ENCODE measurements at places on chromosomes 3 and 15.

DNA sequence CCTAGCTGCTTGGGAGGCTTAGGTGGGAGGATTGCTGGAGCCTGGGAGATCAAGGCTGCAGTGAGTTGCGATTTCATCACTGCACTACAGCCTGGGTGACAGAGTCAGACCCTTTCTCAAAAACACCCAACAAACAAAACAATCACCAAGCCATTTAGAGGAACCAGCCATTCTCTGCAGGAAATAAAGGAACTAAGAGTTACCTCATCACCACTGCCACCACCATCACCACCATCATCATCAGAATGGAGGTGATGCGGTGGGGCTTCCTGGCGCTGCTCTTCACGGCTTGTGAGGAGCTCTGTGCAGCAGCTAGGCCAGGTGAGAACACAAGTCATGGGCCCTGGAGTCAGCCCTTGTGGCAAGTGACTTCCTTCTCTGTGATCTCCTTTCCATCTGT, 37.7 kb upstream of the KLHL25 start:
- DNase-seq, result no peak

DNA sequence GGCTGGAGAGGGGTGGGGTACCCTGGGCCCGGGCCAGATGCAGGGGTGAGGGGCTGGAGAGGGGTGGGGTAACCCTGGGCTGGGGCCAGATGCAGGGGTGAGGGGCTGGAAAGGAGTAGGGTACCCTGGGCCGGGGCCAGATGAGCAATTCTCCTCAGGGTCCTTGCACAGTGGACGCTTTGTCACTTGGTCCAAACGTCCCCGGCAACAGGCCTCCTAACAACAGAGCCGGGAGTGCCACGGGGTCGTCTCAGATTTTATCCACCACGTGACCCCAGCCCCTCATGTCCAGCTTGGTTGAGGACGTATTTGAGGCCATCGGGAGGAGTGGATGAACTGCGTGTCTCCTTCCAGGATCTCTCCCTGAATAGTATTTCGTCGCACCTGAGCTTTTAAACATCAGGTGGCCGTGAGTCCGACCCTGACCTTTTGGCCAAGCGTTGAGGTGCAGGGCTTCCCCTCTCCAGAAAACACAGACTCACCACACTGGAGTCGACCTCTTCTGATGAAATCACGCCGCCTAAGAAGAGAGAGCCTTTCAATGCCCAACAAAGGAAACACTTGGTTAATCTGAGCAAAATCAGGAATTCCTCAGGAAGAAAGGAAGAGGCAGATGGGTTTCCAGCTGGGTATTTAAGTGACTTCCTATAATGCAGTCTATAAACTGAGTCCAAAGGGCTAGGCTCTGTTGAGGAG, 12.8 kb upstream of the LRRC15 start:
- no peak for DNase-seq

DNA sequence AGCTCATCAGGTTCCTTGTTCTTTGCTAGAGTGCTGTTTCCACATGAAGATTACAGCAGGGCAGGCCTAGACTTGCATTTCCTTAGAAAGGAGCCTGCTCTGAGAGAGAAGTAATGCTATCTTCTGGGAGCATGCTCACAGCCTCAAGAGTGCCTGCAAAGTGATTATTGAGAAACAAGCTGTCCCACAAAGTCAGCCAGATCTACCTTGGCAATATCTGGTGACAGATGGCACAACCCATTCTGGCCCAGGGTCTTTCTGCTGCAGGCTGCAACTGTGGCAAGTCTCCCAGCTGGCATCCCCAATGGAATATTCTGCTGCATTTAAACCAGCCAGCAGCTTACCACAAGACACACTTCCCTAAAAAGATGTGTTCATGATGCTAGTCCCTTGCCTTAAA, 29.3 kb downstream of the MTMR10 start:
- DNase-seq, result no peak

- no peak for DNase-seq
These were observed 113.6 kb downstream of the TMCO5A start for GRCh38 chr15:38048001-38048455.

GRCh38 chr3:118298133-118298532, 736.5 kb downstream of the IGSF11 start:
- no peak for DNase-seq

DNA sequence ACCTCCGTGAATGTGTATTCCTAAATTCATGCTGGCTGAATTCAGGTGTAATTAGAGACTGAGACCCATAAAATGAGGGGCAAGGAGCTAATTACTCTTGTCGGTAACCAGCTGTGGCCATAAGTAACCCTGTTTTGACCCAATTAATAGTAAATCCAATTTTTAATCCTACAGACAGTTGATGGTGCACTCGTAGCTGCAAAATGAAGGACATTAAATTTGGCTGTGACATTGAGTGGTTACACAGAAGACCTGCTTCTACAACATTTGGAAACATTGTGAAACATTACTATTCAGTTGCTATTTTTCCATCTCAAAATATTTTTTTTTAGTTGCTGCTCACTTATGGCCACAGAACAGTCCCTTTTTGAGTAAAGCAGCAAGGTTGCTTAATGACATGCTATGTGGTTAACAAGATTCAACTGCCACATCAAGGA, 33.0 kb downstream of the MBNL1 start:
- DNase-seq, result no peak

- DNase-seq, result no peak
These were observed 58.7 kb upstream of the MRPL3 start for GRCh38 chr3:131561511-131561910.

DNA sequence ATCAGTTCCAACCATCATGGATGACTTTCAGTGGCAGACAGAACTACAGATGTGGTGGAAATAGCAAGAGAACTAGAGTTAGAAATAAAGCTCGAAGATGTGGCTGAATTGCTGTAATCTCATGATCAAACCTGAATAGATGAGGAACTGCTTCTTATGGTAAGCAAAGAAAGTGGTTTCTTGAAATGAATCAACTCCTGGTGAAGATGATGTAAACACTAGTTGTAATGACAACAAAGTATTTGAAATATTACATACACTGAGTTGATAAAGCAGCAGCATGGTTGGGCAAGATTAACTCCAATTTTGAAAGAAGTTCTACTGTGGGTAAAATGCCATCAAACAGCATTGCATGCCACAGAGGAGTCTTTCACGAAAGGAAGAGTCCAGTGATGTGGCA, 131.7 kb upstream of the FAM3D start:
- DNase-seq, result no peak

- peak; percentile 55 for DNase-seq
These were observed 99.9 kb downstream of the TLE3 start for GRCh38 chr15:69997813-69998212.

GRCh38 chr3:190166948-190167347, 46.3 kb upstream of the P3H2 start:
- DNase-seq, result no peak

DNA sequence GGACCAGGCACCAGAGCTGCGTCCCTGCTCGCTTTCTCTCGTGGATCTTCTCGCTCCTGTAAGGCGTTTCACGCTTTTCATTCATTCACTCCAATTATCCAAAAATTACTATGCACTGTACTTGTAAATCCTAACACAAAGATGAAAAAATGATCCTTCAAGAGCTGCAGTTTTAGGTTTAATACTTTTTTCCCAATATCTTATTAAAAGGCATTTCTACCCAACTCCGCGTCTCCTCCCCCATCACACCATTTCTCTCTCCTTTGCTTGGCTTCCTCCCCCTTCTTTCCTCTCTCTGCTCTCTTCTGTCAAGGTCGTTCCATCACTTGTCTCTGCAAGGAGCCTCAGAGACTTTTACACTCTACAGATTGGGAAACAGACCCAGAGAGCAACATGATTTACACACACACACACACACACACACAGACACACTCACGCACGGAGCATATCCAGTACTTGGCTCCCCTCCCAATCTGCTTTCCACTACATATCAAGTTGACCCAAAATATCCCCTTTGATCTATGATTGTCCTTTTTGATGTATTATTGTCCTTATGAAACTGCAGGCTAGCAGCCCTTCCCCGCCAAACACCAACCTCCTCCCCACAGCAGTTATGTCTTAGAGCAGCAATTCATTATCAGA, 479 bp upstream of the CLDN1 start:
- DNase-seq, result no peak

GRCh38 chr3:125055331-125055912, 375 bp downstream of the HEG1 start:
- no peak for DNase-seq

- no peak for DNase-seq
These were observed 187.8 kb downstream of the TLE3 start for GRCh38 chr15:69909719-69910444.

DNA sequence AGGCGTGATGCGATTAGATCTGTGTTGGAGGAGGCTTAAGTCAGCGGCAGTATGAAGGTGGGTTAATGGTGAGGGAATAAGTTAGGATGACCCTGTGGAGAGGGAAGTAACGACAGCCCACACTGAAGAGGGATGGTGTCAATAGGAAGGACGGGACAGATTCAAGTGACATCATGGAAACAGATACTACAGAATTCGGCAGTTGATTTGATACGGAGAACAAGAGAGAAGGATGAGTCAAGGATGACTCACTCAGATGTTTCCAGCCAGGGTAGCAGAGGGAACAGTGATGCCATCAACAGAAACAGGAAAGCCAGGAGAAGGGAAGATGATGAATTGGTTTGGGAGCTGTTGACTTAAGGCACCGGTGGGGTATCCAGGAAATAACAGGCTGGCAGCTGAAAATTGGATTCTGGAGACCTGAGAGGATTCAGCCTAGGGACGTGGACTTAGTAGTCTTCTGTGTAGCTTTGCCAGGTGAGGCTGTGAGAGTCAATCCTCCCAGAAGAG, 38.0 kb downstream of the SHC4 start:
- DNase-seq, result no peak

GRCh38 chr3:131421301-131421700, 39.7 kb downstream of the NUDT16 start:
- DNase-seq, result no peak

DNA sequence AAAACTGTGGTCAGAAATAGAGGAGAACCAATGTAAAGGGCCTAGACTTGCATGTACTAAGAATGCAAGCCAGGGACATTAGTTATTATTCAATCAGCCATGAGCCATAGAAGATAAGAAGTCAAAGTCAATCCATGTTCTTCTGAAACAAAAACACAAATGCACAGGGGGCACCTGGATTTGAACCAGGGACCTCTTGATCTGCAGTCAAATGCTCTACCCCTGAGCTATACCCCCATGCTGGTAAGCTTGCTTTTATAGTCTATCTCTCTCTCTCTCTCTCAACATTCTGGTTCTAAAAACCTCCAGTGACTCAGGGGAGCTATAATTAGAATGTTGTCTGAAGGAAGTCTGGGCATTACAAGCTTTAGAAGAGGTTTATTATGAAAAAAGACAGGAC, 85.6 kb upstream of the ACP3 start:
- no peak for DNase-seq

- no peak for DNase-seq
These were observed 37.3 kb downstream of the EHHADH start for GRCh38 chr3:185216607-185216958.

DNA sequence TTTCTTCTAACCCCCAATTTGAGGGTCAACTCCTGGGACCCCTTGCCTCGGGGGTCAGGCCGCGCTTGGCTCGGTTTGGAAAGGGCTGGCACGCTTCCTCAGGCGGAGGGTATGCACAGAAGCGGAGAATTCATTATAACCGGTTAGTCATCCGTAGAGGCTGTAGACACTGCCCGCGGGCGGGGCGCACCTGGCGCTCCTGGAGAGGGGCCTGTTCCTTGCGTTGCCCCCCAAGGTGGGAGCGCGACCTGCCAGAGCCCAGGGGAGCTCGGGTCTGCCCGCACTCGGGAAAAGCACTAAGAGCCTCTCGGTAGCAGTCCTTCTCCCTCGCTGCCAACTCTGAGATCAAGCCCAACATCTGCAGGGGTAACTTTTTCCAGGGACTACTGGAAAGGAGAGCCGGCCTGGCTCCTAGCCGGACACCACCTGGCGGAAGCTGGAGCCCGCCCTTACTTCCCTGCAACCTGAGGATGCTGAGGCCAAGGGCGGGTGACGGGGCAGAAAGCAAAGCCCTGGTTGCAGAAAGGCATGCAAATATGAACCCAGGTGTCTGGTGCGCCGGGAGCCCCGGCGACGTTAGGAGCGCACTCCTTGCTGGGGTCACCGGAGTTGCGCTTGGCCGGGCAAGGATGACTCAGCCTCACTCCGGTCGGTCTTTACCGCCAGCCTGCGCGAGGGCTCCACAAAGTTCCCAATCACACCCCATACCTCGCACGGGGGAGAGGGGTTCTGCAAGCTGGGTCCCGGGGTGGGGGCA, 1.5 kb upstream of the CACNA2D3 start:
- DNase-seq, result peak; percentile 10

GRCh38 chr3:151615464-151615863, 118.3 kb upstream of the AADACL2 start:
- no peak for DNase-seq

DNA sequence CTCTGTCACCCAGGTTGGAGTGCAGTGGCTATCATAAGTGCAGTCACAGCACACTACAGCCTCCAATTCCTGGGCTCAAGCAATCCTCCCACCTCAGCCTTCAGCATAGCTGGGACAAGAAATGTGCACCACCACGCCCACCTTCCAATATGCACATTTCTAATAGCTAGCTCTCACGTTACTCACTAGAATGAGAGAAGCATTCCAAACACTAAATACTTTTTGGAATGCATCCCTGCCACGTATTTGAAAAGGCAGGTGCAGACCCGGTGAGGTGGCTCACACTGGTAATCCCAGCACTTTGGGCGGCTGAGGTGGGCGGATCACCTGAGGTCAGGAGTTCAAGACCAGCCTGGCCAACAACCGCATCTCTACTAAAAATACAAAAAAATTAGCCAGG, 7.6 kb upstream of the TCF12 start:
- no peak for DNase-seq

DNA sequence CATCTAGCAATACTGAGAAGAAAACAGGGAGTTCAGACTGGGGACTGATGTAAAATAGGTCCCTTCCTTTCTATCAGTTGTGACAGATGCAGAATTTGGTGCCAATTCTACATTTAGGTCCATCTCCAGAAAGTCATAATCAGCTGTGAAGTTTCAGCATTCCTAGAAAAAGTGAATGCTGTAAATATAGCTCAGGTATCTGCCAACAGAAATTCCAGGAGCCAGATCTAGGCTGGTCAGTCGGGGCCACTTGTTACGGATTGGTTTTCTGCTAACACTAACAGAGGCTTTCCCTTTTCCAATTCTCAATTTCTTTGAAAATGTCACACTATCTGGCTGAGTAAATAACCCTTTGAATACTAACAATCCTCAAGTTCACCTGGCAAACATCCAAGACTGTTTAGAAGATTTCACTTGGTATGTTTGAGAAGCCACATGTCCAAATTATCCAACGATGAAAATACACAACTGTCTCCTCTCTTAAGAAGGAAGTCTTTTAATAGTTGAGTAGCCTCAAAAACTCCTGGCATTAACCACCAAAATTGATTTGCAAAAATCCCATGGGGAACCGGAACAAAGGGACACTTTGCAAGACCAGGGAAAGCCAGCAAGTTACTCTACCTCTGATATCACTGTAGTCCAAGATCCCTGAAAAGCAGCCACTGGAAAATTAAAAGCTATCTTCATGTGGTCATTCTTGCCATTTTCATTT, 222.3 kb downstream of the ZMAT3 start:
- DNase-seq, result no peak

GRCh38 chr15:101325263-101326025, 30.4 kb upstream of the SNRPA1 start:
- DNase-seq, result peak; percentile 82
